ENCODE measurements at places on chromosomes 2 and 18.

DNA sequence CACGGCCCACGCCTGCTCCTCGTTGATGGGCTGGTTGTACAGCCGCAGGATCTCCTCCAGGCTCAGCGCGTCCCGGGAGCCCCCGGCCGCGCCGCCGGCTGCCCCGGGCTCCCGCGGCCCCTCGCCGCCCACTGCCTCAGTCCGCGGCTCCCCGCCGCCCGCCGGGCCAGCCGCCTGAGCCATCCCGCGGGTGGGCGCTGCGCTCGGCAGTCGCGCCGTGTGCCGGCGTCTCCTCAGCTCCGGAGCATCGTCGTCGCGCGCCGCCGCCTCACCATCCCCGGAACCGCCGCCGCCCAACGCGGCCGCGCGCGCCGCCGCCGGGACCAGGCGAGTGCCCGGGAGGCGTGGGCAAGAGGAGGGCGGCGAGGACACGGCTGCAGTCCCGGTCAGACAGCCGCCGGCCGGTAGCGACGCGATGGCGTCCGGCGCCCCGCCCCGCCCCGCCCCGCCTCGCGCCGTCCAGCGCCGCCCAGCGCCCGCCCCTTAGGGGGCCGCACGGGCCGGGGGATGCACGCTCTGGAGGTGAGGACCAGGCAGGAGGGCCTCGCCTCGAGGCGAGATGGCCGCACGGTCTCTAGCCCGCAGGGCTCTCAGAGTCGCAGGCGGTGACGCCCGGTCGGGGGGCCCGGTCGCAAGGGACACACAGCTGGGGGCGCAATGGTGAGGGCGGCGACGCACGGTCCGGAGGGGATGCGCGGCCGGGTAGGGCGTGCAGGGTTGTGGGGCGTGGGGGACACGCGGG, at the start of gene SPIRE1:
Gene SPIRE1 (minus strand): TSS at position 424 of the 742 bp plus-strand sequence. CDS start 241 bp downstream, at position 183.
- peak; percentile 36 for DNase-seq

DNA sequence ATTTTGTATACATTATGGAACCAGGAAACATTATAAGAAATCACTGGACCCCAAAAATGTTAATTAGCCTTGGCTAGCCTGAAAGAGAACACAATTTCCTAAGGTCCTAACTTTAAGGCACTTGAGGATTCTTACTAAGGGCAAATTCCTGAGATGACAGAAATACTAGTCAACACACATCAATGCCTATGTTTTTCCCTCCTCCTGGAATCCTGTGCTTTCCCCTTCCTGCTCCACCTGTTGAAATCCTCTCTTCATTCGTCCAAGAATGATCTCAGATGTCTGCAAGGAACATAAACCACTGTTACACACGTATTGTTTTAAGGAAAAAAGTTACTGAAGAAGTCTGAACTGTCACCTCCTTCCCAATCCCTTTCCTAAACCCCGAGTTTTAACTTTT, 21.2 kb upstream of the DARS1 start:
- no peak for DNase-seq

DNA sequence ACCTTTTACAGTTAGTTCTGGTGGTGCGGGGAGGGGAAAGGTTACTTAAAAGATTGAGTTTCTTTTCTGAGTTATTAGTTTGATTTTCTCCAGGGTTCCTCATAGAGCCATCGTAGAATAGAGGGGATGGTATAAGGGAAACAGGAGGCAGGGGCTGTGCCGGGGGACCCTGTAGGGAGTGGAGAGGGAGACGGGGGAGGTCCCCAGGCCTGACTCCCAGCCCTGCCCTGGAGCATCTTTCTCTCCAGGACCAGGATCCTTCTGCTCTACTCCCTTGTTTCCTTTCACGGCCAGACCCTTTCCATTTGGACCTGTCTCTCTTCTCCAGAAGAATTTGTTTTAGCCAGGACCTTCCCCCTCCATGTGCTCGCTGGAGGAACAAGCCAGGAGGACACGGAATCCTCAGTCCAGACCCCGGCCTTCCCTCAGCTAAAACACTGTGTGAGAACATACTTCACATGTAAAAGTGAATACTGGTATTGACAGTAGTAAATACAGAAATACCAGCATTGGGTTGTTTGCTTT, 35.4 kb downstream of the DGKD start:
- no peak for DNase-seq

GRCh38 chr2:241933179-241933911, 63.8 kb downstream of the RTP5 start:
- no peak for DNase-seq

DNA sequence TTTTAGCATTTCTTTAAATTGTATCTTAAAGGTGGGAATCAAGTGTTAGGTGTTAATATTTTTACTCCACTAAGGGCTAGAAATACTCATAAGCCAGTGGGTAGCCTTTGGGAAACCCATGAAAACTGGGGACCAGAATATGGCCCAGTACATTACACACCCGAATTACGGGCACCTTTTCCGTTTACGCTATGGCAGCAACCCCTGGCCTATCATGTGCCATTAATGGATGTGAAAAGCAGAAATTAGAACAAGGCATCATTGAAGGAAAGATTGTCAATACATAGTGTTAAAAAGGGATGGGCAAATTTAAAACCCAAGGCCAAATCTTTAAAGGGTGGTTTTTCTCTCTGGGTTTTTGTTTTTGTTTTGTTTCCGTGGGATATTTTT, 781 bp downstream of the FARP2 start:
- no peak for DNase-seq

DNA sequence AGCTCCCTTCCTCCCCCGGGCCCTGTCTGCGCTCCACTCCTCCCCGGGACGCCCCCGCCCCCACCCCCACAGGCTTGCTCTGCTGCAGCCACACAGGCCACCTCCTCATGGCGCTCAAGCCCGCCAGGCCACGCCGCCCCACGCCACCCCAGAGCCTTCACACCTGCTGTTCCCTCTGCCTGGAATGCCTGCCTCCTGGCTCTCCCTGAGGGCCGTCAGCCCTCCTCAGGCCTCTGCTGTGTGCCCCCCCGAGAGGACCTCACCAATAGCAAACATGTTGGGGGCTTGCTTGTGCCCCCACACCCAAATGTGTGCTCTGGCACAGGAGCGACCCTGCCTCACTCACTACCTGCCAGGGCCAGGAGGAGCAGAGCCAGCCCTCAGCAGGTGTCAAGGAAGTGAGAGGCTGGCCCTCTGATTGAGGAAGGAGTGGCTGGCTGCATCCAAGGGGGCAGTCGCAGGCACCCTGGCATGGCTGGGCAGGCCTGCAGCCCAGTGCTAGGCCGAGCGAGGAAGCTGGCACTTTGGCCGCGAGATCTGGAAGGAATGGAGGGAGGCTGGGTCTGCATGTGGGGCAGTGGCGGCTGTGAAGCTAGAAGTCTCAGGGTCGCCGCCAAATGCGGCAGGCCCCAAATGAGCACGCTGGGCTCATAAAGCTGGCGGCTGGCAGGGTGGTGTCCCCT, 86.5 kb downstream of the INHBB start:
- no peak for DNase-seq

GRCh38 chr2:54348646-54349045, 92.6 kb upstream of the TSPYL6 start:
- no peak for DNase-seq

DNA sequence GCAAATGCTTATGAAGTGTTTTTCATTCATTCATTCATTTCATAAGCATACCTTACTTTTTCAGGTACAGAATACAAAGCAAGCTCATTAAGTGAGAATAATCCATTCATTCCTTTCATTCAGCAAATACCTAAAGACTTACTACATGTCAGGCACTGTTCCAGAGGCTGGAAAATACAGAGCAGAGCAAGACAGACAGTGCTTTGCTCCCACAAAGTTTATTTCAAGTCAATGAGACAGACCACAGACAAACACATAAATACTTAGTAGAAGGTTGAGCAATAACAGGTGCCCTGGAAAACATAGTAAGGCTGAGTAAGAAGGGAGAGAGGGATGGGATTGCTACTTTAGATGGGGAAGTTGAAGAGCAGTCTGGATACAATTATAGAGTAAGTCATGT, 309.8 kb downstream of the C1D start:
- no peak for DNase-seq

- no peak for DNase-seq
These were observed 4.0 kb upstream of the LYG2 start for GRCh38 chr2:99259465-99259864.

GRCh38 chr18:11994703-11995444, 13.6 kb downstream of the IMPA2 start:
- peak; percentile 41 for DNase-seq

DNA sequence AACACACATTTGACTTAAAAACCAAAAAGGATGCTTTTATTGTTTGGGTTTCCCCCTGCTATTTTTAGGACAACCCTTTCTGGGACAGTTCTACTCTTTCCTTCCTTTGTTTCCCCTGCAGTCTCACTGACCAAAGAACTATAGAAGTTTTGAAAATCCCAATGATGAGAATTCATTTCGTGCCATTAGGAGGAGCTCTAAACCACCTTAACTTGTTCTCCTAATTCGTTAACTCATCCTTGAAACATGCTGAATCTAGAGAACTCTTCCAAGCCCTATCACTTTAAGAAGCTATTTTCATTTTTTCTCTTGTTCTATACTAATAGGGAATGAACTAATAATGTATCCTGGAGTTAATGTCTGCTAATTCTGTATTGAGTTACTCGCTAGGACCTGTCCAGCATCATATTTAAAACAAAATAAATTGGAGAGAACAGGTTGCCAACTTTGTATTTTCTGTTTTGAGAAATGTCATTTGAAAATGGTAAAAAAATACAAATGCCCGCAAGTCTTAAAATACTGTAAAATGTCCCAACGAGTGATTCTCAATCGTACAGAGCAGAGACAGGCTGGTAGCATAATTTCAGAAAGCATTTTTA, 62.9 kb downstream of the AFTPH start:
- peak; percentile 38 for DNase-seq

GRCh38 chr2:212505586-212505985, 33.0 kb downstream of the ERBB4 start:
- DNase-seq = no peak

DNA sequence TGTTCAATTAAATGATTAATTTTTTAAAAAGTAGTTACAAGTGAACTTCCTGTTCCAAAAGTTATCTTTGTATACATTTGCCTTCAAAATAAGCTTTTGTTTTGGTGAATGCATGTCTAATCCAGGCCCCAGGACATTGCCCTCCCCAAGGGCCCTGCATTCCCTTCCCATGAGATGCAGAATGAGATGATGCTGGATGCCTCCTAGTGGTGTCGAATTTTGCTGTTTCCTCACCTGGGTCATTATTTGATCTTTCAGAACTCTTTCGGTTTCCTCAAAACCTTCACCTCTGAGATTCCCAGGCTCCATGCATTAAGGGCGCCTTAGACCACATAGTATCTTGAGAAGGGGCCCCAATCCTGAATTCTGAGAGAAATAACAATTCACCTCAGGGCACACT, 728.8 kb downstream of the CNTNAP5 start:
- DNase-seq = no peak

DNA sequence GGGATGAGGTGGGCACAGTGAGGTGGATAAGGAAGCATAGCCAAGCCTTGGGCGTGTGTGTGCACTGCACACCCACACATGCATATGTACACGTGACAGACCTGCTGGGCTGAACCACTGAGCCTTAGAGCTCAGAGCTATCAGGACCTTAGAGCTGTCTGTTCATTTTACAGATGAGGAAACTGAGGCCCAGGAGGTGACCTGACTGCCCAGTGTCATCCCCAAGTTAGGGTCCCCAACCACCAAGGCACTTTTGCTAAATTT, 8.2 kb upstream of the SNED1 start:
- no peak for DNase-seq

- DNase-seq = peak; percentile 61
These were observed 27.8 kb upstream of the GAREM2 start for GRCh38 chr2:26144953-26145680.

GRCh38 chr2:12964904-12965539, 248.3 kb downstream of the TRIB2 start:
- DNase-seq = no peak

DNA sequence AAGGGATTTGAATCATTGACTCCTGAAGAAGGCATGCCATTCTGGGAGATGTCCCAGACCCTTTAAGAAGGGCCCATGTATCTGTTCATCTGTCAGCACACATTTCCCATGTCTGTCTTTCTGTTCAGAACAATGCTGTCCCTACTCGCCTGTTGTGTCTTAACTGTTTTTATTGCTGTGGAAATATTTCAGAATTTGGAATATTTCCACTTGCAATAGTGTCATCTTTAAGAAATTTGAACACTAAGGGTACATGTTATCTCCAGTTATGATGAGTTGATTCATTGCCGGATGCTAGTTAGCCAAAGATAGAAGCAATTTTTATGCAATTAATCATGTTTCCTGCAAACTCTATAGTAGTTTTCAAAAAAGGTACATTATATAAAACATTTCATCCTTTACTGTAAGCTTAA, 36.9 kb upstream of the NT5C1B start:
- no peak for DNase-seq

DNA sequence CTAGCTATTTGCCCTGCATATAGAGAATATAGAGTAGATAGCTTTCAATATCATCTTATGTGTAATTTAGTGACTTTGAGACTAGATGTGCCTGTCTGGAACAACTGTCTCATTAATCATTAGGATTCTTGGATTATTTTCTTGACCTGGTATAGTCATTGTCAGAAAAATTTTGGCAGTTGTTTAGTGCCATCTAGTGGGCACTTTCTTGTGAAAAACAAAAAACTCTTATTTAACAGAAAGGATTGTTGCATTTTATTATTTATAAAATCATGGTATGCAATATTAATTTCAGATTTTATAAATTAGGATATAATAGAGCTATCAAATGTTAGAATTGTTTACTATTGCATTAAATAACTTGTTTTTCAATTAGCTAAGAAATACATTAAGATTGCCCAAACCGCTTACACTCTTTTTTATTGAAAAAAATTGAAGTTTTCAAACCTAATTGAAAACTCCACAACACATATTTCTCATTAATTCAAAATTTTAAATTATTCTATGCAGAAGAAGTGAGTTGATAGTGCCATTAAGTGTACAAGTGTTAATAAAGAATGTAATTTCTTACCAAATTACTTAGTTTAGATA, 80.3 kb downstream of the DYNAP start:
- peak; percentile 49 for DNase-seq

DNA sequence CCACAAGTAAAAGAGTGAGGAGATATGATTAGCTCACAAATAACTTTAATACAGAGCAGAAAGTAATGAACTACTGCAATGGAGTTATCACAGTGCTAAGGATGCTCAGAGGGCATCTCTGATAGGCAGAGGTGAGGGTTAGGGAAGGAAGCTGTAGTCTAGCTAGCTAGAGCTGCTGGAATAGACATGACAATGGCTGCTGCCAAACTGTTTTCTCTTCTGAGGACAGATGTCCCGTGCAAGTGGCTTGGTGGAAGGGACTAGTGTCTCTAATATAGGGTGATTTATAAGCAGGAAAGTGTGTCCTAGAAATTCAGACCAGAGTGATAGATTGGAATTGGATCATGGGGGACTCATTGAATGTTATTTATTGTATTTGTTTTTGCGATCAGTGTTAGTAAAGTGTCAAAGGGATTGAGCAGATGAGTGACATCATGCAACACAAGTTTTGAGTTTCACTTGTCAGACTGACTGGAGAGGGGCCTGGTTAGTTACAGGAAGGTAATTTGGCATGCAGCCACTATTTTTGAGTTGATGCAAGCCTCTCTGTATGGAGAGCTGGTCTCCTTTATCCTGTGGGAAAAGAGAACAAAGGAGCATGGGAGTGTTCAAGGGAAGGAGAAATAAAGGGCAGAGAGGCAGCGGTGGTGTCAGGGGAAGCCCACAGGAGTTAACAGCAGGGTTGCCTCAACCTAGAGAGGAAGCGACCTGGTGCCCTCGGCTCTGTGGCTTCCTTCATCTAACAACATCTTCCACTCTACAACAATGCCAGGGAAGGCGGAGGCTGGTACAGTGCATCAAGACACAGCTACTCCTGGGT, 1.9 kb downstream of the CTLA4 start:
- DNase-seq = no peak
